SK-N-SH (cell line): ENCODE measurements at places on chromosomes 5 and 9. TPM values are rescaled to one million over a fixed set of nuclear protein-coding genes. Genes with fewer than 3 reads are reported as not detected.

MSMP gene
- 1.2 TPM in 2 replicates for polyA plus RNA-seq

CYSRT1 gene
- polyA plus RNA-seq = 2.1 and 2.2 TPM in 2 replicates

IL17B gene
- 0.16 TPM in 1 of 2 replicates, not detected in the other for polyA plus RNA-seq

DNA sequence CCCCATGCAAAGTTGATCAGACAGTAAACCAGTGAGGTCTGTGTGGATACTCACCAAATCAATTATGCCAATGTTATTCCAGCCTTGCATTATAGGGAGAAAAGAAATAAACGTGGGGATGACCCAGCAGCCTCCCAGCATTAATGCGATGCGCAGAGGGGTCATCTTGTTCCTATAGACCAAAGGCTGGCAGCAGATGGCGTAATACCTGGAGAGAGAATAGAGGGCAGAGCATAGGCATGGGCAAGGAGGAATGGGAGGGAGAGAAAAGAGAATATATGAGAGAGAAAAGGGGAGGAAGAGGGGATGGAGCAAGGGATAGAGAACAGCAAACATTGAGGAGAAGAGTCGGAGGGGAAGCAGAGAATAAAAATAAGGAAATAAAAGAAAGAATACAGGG, 131.2 kb downstream of the HTR4 start:
- no peak for DNase-seq

DNA sequence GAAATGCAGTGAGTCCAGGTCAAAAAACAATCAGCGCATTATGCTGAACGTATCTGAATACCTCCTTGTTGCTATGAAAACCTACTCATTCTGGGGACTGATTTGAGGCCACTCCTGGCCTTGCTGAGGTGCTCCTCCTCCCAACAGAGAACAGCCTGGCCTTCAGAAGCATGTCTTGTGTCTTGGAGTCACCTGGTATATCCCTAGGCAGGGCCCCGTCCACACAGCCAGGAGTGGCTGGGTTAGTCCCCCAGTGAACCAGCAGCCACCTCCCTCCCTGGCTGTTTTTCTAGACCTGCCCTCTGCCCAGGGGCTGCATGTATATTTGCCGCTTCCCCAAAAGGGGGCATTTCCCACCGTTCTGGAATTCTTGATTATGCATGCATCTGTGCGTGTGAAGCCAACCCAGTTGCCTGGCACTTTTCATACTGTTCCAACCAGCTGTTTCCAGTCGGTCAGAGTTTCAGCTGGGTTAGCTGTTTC, 99.2 kb upstream of the SPATA31C2 start:
- no peak for DNase-seq
